ENCODE measurements at places on chromosomes 7 and 10. TPM values are rescaled to one million over a fixed set of nuclear protein-coding genes. Genes with fewer than 3 reads are reported as not detected.

The ELFN1 gene
- total RNA-seq = 7.8 TPM

The ZWINT gene
- total RNA-seq = 28.9 TPM

The LIPK gene
- not detected for total RNA-seq

The H2BK1 gene
- total RNA-seq = not detected

The TMEM236 gene
- total RNA-seq = 0.50 TPM

The CNPY1 gene
- total RNA-seq = 0.66 TPM

The PDZD7 gene
- total RNA-seq = 5.0 TPM

The TWIST1 gene
- 19.9 TPM for total RNA-seq

The HKDC1 gene
- 0.89 TPM for total RNA-seq

The PNLIPRP3 gene
- total RNA-seq = not detected

The PRF1 gene
- 0.44 TPM for total RNA-seq

The CCDC136 gene
- total RNA-seq = 53.9 TPM

Data from spinal cord (tissue), 10 donors.